ENCODE measurements at places on chromosomes 12 and 14.

DNA sequence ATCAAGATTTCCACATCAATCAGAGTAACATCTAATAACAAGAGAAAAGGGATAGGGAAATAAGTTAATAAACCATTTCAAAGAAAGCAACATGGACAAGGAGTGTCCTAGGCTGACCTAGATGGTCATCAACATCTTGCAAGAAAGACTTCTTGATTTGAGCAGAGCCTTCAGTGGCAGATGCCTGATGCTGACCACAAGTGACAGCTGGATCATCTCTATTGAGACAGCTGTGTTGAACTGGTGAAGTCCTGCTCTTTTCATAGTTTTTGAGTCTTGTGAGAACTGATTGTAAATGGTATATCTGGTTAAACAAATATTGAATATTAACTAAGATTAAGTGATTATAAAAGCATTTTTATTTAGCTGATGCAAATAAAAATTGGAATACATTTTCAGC is 1083.6 kb upstream of the LRFN5 start:
- DNase-seq, result no peak

DNA sequence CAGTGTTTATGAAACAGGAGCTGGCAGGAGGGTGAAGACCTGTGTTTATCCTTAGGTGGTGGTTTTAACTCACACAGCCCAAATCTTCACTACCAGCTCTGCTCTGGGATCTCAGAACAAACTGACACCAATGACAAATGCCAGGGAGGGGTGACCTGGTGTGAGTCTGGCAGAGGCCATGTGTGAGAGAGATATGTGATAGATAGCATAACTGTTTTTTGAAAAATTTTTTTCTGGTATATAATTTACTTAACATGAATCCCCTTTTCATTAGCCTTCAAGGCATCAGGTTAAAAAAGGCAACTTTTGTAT is 51.5 kb downstream of the SLC38A4 start:
- DNase-seq, result no peak

DNA sequence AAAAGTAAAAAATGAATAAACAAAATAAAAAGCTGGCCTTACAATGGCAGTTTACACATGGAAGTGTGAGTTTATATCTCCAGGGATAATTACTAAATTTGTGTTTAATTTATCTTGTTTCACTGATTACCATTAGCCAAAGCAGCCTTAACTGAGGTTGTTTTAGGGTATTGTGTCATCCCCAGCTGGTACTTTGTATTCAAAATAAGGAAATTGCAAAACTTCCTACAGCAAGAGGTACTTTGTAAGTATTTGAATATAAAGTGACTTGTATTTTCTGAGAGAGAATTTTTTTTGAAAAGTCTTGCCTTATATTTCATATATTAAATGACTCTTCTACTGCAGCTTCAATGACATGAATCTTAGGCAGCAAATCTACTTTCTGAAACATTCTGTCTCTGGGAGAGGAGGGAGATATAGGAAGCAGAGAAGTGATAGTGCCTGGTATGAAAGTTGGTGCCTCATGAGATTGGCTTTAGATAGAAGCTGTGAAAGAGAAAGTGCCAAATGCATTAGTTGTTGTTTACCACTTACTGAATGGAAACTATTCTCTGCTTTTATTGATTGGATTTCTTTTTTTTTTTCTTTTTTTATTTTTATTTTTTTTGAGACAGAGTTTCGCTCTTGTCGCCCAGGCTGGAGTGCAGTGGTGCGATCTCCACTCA is 6.7 kb downstream of the FNTB start:
- DNase-seq, result no peak

DNA sequence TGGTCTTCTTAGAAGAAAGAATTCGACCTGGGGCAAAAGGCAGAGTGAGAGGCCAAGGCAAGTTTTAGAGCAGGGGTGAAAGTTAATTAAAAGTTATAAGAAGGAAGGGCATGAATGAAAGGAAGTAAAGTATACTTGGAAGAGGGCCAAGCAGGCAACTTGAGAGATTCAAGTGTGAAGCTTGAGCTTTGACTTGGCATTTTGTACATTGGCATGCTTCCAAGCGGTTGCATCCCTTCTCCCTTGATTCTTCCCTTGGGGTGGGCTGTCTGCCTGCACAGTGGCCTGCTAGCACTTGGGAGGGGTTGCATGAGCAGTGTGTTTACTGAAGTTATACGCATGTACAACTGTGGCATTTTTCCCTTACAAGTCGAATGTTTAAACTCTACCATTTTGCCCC is 74.8 kb upstream of the MGAT4C start:
- no peak for DNase-seq

DNA sequence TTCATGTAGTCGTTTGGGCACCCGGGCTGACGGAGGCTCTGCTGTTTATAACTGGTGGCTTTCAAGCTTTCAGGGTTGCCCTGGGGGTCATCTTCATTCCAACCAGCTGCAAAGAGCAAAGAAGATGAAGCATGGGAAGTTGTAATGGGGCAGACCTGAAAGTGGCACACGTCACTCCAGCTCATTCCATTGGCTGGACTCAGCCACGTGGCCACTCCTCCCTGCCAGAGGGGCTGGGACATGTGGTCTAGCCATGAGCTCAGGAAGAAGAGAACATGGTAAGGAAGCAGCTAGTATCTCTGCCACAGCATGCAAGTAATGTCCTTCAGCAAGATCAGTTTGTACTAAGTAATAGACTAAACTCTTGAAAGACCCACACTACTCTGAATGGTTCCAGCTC is 51.7 kb upstream of the FERMT2 start:
- DNase-seq, result no peak

- no peak for DNase-seq
Measured at GRCh38 chr12:94133964-94134795, 14.2 kb upstream of the PLXNC1 start.

- DNase-seq, result no peak
Measured at GRCh38 chr14:54627219-54627539, 60.3 kb downstream of the SAMD4A start.

GRCh38 chr14:55136885-55137786 is 8.1 kb downstream of the LGALS3 start:
- no peak for DNase-seq

GRCh38 chr14:94974422-94974821 is 182.9 kb downstream of the DICER1 start:
- DNase-seq, result no peak
